Activated CD8-positive, alpha-beta memory T cell treated with anti-CD3 and anti-CD28 coated beads for 1 hour (primary cell): ENCODE measurements at places on chromosomes 3 and 15.

DNA sequence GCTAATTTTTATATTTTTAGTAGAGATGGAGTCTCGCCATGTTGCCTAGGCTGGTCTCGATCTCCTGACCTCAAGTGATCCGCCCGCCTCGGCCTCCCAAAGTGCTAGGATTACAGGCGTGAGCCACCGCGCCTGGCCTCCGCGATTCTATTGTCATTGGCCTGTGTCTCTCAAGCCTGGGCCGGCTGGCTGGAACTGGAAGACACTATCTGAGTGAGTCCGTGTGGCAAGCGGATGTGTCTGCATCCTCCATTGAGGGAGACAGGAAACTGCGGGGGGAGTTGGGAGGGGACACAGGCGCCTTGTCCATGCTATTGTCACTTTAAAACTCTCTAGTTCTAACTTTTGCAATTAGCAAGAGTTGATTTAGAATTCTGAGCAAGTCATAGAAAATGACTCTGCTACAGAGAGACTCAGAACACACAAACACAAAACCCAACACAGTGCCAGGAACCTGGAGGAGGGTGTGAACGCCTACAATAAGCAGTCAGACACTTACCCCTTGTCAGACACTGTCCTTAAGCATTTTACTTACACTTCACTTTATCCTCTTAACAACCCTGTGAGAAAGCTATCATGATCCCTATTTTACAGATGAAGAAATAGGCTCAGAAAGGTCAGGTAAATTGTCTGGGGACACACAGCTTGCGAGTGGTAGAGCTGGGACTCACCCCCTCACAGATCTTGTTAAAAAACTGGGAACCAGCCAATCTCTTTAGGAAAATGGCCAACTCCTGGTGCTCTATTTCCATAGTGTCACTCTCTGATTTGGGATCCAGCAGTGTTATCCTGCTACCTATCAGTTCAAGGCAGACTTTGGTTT, 38.7 kb downstream of the ANP32A start:
- no peak for DNase-seq

DNA sequence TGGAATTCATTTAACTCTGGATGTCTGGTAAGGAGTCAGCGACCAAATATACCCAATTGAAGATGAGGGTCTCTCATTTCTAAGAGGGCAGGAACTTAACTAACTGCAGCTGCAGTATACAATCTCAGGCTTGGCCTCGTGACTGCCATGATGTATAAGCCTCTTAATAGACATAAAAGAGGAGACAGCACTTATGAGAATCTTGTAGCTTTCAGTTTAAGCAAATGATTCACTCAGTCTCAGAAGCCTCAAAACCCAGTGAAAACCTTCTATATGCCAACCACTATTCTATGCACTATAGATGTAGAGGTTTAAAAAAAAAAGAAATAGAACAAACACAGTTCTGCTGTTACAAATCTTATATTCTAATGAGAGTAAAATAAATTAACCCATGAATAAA, 513.9 kb downstream of the TBL1XR1 start:
- DNase-seq = no peak

- DNase-seq = no peak
These were observed 2.5 kb upstream of the FSIP1 start for GRCh38 chr15:39785139-39785538.

GRCh38 chr3:4898454-4899313, 80.6 kb upstream of the BHLHE40 start:
- DNase-seq = no peak

DNA sequence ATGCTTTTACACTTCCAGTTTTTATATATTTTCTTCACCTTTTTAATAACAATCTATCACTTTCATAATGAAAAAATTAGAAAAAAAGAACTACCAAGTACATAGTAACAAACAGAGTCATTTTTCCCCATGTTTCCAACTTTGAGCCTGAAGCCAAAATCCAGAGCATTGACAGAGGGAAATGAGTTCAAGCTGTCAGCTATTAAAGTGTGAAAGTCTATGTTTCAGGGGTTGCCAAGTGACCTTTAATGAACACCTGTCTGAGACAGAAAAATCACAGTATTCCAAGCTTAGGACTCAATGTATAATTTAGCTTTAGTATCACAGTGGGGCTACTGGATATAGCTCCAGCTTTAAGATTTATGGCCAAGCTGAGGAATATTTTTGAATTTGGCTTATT, 128.3 kb upstream of the GADL1 start:
- no peak for DNase-seq
